ENCODE measurements at places on chromosomes 5 and 9.

DNA sequence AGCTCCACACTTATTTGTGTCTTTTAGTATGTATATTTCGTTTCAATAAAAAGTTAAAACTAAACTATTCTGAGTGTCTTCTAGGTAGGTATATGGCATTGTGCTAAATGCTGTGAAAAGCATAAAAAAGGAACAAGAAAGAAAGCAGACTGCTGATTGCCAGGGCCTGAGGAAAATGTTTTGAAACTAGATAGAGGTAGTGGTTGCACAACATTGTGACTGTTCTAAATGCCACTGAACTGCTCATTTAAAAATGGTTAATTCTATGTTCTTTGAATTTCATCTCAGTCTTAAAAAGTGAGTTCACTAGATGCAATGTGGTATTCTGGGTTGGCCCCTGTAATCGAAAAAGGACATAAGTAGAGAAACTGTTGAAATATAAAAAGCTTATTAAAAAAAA is 2.6 kb upstream of the ALAD start:
- DNase-seq: no peak

GRCh38 chr5:139560752-139561654 is at the start of gene UBE2D2:
Gene UBE2D2 (plus strand): TSS chr5:139561339. CDS start chr5:139561792, 453 bp downstream.
- peak; percentile 97 for DNase-seq

- DNase-seq: no peak
Measured at GRCh38 chr9:121059998-121060636, 10.0 kb upstream of the C5 start.

DNA sequence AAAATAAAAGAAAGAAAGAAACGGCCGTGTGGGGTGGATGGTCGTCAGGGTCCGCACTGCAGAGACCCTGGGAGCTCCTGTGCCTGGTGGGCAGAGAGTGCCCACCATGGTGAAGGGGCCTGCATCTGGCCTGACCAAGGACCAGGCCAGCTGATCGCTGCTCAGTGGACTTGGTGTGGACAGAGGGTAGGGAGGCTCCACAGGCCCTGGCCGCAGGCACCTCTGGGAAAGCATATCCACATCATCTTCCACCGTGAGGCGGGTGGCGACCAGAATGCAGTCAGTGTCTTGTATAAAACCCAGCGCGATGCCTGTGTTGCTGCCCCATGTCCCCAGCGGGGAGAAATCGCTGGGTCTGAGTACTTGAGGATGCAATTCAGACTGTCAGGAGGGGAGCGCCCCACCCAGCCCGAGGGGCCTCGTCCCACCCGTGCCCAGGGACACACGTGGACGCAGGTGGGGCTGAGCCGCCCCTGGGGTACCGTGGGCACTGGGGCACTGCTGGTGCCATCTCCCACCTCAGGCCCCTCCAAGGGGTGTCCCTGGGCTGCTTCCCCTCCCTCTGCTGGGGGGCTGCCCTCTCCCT is 27.8 kb upstream of the SLC6A19 start:
- no peak for DNase-seq

DNA sequence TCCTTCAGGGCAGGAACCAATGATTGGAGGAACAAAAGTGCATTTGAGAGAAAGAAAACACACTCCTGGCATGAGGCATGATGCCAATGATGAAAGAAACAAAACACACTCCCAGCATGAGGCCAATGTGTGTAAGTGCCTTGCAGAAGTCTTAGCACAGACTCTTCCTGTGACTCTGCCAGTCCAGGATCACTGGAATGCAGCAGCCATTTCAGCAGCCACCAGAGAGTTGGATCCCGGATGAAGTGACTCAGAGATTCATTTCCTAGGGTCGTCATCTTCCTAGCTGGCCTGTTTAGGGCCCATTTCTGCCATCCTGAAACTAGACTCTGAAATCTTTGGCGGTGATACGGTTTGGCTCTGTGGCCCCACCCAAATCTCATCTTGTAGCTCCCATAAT is 212.5 kb downstream of the CFAP90 start:
- DNase-seq: no peak

- no peak for DNase-seq
Measured at GRCh38 chr9:13845460-13845859, 468.5 kb downstream of the NFIB start.

GRCh38 chr5:160940725-160941124 is 88.7 kb upstream of the ATP10B start:
- DNase-seq: no peak

- DNase-seq: no peak
Measured at GRCh38 chr9:20557890-20558565, 64.3 kb downstream of the MLLT3 start.

GRCh38 chr9:16656432-16657169 is 213.9 kb downstream of the BNC2 start:
- DNase-seq: no peak

DNA sequence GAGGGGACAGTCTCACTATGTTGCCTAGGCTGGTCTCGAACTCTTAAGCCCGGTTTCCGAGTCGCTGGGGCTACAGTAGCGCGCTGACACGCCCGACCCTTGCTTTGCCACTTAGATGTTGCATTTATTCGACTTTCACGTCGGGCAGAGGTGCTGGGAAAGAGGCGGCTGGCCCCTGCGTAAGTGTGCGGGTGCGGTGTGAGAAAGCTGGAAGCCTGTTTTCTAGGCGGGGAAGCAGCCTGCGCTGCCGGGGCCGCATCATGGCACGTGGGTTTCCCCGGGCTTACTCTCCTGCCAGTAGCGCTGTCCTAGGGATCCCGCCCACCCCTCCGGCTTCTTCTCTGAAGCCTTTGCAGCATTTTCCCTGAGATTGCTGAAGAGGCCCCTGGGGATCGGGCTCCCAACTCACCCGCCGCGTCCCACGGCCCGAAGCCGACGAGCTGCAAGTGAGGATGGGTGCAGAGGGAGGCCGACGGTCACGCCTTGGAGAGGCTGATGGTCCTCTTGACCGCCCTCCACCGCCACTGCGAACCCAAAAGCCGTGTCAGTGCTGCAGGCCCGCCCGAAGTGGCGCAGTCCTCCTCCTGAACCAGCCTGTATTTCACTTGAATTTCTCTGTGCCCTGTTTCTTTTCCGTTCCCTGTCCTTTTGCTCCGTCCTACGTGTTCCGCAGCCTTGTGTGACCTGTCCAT is 5.8 kb upstream of the TRIM41 start:
- peak; percentile 79 for DNase-seq

GRCh38 chr9:30258094-30258493 is 2126.3 kb upstream of the ACO1 start:
- DNase-seq: no peak

DNA sequence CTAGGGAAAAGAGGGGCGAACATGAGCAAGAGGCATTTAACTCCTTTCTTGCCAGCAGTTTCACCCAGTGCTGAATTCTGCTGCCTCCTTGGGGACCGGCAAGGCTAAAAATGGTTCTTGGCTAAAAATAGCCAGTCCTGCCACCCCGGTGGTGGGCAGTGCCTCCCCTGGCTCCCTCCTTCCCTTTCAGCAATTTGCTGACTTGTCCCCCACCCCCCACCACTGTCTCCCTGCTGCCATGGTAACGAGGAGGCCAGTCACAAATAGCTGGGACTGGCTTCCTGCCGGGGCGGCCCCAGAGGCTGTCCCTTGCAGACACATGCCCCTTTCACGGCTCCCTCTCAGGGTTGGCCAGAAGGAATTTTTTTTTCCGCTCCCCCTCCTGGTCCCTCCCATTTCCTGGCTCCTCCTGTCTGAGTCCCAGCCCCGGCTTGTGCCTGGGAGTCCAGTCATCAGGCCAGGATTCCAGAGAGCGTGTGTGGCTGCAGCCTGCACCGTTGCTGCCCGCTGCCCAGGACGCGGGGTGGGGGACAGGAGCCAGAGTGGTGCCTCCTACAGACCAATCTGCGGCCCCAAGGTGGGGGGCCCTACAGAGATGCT is 130.3 kb downstream of the RGS3 start:
- DNase-seq: peak; percentile 85

DNA sequence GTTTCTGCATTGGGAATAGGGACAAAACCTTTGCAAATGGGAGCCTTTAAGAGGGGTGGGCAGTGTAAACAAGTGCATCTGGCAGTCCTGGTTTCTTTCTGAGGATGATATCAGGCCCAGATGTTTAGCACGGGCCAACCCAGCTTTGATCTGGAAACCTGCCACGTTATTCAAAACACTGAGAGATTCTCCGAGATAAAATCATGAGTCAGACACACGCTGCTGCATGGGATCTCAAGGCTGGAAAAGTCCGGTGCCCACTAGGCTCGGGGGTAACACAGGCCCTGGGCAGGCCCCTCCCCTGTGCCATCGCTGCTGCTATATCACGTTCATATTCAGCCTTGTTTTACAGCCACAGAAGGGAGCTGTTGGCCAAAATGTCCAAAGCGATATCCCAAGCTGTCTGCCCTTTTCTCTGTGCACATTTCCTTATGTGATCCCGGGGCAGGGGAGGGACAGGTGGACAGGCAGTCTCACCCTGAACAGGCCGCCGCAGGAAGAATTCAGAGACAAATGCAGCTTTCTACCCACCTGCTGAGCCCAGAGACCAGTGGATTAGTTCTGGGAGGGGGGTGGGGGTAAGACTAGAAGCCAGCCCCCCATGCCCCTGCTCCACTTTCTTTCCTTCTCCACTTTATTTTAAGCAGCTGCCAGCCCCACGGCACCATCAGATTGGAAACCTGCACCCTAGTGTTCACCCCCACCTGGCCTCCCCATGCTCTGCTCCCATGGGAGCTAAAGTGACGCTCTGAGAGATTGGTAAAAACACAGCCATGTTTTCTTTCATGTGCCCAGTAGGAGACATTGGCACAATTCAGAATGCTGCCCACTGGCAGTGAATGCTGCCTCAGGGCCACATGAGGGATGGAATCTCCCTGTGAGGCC is 63.1 kb downstream of the TMOD1 start:
- no peak for DNase-seq

DNA sequence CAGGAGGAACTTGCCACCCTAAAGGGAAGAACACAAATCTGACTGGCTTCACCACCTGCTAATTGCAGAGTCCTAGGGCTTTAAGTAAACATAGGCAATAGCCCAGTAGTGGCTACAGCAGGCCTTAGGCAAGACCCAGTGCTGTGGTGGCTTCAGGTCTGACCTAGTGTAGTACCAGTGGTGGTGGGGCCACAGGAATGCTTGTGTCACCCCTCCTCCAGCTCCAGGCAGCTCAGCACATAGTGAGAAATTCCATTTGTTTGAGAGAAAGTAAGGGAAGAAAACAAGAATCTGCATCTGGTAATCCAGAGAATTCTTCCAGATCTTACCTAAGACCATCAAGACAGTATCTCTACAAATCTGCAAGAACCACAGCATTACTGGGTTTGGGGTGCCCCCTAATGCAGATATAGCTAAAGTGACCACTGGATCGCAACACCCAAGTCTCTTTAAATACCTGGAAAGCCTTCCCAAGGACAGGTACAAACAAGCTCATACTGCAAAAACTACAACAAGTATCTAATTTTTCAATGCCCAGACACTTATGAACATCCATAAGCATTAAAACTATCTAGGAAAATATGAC is 102.6 kb upstream of the TRPM3 start:
- DNase-seq: no peak

DNA sequence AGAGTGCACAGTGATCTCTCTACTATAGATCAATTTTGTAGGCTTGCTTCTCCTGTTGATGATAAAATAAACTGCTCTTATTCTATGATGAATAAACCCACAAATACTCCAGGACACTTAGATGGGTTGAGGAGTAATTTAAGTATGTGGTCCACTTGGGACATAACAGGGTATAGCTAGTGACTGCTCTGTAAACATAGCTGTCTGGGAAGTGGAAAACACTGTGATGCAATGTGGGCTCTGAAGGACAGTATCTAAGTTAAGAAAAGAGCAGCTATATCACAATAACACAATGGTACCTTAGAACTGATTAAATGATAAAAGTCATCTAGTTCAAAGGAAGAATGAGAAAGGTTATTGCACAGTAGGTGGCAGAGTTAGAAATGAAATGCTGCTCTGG is 294.3 kb upstream of the HAPLN1 start:
- DNase-seq: no peak

- DNase-seq: no peak
Measured at GRCh38 chr9:4334410-4334813, 34.5 kb upstream of the GLIS3 start.

DNA sequence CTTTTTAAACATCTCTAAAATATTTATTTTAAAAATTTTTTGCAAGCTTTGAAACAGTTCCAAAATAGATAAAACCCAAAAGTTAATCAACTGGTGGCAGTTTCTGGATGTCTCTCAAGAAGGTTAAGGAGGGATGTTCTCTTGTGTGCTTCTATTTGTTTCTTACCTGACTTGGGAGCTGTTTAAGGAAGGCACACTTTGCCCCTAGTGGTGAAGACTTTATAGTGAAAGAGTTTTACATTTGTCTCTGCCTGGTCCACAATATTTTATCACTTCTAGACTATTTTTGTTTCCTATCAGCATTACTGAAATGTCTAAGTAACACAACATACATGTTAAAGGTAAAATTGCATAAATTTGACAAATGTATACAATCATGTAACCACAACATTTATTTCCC is 552.8 kb downstream of the SEMA5A start:
- no peak for DNase-seq

DNA sequence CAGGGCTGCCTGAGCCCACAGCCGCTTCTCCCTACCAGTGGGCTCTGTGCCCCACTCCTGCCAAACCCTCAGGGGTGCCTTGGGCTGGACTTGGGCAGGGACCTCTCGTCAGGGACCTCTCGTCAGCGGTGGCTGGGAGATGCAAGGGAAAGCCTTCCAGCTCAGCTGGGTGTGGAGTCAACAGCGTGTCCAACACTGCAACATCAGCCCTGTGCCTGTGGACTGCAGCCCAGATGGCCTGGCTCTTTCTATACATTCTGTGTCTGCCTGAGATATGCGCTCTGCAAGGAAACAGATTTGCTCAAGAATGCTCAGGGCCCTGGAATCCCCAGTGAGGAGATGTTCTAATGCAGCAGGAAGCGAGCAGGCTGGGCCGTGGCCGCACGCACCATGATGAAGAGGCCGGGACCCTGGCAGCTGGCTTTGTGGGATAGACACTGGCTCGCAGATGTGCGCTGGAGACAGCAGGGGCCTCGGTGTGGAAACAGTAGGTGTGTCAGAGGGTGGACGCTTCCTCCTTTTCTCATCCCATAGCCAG is 85.0 kb upstream of the COL5A1 start:
- DNase-seq: no peak

DNA sequence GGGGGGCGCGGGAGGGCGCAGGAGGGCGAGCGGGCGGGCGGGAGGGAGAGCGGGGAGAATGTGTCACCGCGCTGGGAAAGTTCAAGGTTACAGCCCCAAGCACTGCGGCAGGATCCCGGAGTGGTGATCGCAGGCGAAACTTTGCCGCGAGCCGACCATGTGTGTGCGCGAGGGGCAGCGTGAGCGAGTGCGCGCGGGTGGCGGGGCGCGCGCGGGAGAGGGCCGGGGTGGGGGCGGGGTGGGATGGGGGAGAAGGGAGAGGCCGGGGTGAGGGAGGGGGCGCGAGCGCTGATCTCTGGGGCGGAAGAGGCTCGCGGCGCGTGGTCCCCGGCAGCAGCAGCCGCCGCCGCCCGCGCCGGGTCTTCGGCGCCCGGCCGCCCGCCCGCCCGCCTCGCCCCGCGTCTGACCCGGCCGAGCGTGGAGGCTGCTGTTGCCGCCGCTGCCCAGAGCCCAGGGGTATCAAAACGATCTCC is at the start of gene NFIB:
TSS of gene NFIB (minus strand) at position 191 of the 473 bp plus-strand sequence. CDS start 630 bp downstream, outside the sequence.
- DNase-seq: no peak

- DNase-seq: no peak
Measured at GRCh38 chr5:74660873-74661272, 20.3 kb upstream of the ENC1 start.

GRCh38 chr5:34005211-34005610 is 2.6 kb downstream of the AMACR start:
- no peak for DNase-seq

- no peak for DNase-seq
Measured at GRCh38 chr5:109155625-109156024, 254.1 kb downstream of the PJA2 start.
